Thyroid gland (tissue), 4 donors: ENCODE measurements at places on chromosomes 6 and 20.

GRCh38 chr6:164151161-164152120 lies 736.9 kb downstream of the QKI start:
- DNase-seq, result peak; percentile 5

DNA sequence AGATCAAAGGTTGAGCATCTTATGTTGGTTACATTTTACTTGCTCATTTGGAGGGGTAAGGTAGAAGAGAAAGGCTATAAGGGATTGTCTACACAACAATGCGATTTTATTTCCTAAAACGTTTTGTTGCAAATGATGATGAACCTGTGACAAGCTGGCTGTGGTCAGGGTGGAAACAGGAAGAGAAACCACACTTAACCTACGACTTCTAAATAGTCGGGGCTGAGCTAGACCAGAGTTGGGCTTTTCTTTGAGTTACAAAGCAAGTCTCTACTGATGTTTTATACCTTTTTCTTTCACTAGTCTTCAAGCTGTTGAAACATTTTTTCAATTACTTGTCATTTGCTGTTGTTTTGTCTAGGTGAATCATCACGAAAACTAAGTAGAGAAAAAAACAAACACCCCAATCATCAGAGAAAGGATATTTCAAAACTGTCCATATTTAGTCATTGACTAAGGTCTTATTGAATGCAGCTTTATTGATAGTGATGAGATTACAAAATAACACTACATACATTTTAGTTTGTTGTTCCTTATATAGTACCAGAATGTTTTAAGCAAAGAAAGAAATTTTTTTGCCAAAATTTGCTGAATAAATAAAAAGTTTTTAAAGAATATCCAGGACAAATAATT lies 18.0 kb downstream of the KLHL31 start:
- no peak for DNase-seq

GRCh38 chr20:51457533-51457932 lies 85.0 kb downstream of the NFATC2 start:
- peak; percentile 77 for DNase-seq

- DNase-seq, result no peak
Observed at GRCh38 chr20:23878787-23879186, 761 bp downstream of the CST5 start.

DNA sequence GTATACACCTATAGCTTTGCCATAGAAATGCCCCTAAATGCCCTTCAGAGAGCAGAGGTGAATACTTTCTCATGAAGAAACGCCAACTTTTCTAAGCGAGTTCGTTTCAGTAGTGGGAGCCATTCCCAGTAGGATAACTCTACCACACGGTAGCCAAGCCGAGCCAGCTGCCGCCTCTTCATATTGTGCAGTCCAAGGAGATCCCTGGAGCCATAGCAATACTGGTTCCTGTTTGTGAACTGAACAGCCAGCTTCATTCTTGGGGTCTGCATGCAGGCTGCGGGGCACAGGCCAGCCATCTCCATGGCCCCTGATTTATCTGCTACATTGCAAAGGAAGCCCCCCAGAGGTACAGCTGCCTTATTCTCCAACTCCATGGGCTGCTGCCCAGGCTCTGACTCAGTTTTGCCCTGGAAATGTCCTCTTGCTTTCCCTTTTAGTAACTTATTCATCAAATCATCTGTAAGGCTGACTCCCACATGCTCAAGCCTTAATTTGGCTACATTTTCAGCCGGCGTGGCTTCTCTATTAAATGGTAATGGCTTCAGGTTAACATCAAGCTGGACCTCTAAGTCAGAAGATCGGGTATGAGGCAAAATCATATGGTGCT lies 12.8 kb downstream of the FASTKD5 start:
- no peak for DNase-seq

DNA sequence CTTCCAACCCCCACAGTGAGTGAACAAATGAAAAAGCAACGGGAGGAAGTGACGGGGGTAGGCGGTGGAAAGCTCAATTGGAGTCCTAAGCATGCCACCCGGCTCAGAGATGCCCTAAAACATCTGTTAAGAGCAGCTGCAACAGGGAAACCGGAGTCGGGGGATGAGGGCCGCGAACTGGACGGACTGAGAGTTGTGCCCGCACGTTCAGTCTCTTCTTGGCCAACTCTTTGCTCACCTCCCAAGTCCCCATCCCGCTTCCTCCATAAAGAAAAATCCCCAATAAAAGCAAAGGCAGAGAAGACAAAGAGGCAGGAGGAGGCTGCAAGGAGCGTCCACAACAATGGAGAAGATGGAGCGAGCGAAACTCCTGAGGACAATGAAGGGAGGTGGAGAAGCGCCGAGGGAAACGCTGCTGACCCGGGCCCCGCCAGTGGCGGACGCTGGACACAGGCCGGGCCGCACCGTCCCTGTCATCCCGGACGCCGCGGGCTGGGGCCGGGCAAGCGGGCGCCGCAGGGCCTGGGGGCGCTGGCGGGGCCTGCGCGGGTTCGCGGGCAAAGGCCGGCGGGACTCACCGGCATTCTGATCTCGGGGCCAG lies 600 bp downstream of the SEC63 start:
- DNase-seq, result peak; percentile 44

DNA sequence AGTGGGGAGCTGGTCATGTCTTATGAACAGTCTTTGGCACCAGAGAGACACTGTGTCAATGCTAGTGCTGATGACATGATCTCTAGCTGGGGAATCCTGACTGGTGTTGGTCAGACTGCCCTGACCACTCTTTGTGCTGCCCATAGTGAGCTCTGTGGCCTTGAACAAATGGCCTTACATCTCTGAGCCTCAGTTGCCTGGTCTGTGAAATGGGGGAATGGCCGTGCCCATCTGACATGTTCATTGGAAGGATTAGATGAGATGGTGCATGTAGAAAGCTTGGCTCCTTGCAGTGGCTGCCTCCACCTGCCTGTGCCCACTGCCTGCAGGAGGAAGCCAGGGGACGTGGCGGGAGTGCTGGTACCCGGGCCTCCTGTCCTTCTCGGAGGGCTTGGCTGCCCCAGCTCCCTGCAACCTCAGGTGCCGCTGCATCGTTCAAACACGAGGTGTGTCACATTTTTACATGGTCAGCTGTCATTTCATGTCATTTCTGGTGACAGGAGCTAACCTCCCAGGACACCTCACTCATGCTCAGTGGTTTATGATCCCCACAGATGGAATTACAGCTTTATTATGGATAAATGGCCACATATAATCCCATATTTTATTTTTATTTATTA lies 45.8 kb downstream of the ANKRD60 start:
- DNase-seq, result no peak
